Transverse colon (tissue), 4 donors: ENCODE measurements at places on chromosomes 7 and 10.

GRCh38 chr7:104801022-104801421 is 213.0 kb upstream of the KMT2E start:
- DNase-seq = no peak

DNA sequence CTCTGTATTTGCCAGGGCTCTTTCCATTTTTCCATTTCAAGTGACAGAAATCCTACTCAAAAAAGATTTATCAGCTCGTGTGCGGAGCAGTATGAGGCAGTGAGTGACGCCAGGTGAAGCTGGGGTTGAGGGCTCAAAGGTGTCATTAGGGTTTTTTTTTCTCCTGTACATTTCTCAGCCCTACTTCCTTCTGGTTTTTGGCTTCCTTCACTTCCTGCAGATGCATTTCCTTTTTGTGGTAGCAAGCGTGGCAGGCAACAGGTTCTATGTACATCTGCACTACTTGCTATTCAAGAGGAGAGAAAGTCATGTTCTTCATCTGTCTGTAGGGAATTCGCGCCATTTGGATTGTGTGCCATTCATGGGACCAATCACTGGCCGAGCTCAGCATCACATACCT is 52.8 kb upstream of the AOAH start:
- DNase-seq = peak; percentile 11

DNA sequence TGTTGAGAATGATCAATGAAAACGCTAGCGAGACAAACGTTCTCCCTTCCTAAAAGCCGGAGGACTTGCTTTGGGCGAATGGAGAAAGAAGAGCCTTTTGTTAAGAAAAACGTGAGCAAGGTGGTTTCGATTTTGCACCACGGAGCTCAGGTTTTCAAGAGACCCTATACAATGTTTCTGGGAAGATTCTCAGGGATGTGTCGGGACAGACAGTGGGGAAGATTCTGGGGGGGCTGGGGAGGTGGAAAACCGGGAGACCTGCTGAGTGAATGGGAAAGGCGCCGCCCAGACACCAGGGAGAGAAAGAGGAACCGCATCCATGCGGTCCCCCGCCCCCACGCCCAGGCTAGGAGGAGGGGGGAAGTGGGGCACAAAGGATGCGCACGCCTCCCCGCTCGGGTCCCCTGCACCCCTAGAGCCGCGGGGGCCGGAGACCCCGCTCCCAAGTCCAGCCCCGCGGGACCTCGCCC is 745 bp downstream of the YWHAG start:
- DNase-seq = peak; percentile 76

DNA sequence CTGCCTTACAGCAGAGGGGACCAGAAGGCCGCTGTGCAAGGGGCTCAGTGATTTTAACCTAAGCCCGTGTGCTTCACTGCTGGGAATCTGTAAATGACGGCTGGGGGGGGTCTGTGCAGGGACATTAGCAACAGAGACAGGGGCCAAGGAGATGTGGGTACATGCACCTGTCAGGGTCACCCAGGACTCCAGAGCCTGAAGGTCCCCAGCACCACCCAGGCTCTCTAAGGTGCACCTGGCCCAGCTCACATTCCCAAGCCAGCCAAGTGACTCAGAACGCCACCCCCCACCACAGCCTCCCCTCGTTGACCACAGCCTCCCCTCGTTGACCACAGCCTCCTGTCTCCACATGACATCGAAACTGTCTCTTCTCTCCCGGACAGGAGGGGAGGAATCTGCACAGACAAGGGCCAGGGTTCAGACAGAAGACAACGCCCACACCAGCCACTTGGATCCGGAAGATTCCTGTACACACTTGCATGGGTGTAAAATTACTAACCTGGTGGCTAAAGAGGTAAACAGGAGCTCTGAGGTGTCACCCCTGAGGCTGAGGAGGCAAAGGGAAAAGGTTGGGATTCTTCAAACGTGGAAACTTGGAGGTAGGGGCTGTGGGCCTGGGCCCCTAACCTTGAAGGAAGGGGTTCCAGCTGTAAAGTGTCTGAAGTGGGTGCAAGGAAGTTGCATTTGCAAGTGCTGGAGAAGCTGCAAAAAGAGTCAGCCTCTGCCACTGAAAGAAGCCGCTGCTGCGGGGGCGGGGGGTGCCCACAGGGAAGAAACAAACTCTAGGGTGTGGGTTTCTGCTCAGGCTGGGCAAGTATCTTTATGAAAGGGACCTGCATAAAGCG is 27.0 kb downstream of the CALML3 start:
- DNase-seq = peak; percentile 78

- DNase-seq = no peak
Observed at GRCh38 chr10:73590881-73591799, at the start of gene USP54. USP54 (minus strand) TSS chr10:73591342; CDS start chr10:73575658, 15,684 bp downstream.

- DNase-seq = no peak
Observed at GRCh38 chr10:93873420-93874115, 20.2 kb upstream of the SLC35G1 start.

DNA sequence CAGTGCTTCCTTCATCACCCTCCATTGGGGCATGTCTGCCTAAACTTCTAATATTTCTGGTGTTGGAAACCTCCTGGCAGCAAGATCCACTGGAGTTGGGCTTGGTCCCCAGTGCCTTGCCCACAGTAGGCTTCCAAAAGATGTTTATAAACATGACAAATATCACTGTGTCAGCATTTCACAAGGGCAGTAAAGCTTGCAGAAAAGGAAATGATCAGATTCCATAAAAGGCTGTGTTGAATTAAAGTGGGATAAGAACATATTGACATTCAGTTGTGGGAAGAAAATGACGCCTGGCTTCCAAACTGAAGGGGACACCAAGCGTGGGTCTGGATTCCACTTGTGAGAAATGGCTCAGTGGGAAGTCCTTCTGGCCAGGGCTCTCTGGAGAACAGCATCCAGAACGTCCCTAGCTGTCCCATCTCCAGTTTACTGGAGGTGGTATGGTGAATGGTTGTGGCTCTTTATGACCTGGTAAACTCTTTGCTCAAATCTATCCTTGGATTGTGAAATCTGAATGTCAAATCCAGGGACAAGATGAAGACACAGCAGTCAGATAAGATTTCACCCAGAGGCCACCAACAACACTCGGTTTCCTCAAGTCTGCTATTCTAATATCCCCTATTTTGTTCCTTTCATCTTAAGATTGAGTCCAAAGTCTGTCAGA is 287.2 kb downstream of the TNS3 start:
- DNase-seq = no peak

DNA sequence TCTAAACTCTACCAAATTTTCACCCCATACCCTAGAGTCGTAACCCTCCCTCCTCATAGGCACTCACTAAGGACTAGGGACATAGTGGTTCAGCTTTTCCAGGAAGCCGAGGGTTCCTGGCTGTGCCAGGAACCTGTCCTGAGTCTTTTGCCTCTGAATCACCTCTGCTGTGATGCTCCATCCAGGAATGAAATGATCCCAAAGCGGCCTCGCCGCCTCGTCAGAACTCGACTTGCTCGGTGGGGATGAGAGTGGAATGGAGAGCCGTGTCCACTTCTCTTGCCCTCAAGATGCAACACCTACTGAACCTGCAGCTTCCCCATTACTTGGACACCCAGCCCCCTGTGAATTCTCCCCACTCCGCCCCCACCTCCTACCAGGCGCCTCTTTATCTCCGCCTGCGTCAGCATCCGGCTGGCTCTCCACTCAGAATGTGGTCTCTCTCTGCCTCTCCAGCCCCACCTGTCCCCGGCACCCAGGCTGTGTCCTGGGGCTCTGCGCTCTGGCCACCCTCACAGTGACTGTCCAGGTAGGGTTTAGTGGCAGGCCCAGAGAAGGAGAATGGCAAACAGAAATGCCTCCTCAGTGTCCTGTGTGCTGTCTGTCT is 366.1 kb upstream of the ZNF32 start:
- DNase-seq = no peak

GRCh38 chr10:6920072-6921019 is 340.3 kb upstream of the PRKCQ start:
- DNase-seq = peak; percentile 77

DNA sequence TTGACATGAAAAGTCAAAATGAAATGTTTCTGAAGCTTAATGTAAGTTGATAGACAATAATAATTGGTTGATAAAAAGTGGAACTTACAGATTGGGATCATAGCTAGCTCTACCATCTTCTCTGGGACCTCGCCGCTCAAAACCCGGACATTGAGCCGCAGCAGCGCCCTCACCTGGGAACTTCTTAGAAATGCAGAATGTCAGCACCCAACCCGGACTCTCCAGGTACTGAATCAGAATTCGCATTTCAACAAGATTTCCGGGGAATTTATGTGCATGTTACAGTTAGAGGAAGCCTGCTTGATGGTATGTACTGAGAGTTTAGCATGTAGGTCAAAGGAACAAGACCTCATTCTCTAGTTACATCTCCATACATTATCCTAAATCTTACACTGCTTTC is 36.7 kb upstream of the ABLIM1 start:
- DNase-seq = peak; percentile 56

DNA sequence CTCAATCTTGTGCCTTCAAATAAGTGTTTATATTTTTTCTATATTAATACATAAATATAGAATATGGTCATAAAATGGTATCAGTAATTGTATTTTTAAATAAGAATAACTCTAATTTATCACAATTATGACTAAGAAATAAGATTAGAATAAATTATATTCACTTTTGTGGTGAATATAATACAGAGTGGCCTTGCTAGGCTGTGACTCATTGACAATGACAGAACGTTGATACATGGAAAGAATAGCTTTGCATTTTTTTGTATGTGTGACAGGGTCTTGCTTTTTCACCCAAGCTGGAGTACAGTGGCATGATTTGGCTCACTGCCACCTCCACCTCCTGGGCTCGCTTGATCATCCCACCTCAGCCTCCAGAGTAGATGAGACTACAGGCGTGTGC is 47.8 kb upstream of the PCLO start:
- no peak for DNase-seq

GRCh38 chr7:73715648-73716317 is 3.7 kb downstream of the STX1A start:
- DNase-seq = peak; percentile 28

DNA sequence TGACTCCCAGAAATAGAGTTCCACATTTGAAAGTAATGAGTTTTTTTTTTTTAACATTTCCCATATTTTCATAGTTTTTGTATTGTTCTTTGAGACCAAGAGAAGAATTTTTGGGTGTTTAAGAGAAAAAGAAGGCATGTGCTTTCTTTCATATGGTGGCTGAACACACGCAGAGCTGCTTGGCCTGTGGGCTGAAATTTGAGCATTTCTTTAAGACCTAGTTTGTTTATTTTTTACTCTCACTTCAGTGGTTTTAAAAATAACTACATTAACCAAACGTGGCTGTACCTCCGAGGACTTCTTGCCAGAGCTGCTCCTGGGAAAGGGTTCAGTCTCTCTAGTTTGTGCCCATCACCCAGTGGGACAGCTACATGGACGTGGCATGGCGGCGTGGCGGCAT is 58.3 kb downstream of the INPP5A start:
- no peak for DNase-seq

DNA sequence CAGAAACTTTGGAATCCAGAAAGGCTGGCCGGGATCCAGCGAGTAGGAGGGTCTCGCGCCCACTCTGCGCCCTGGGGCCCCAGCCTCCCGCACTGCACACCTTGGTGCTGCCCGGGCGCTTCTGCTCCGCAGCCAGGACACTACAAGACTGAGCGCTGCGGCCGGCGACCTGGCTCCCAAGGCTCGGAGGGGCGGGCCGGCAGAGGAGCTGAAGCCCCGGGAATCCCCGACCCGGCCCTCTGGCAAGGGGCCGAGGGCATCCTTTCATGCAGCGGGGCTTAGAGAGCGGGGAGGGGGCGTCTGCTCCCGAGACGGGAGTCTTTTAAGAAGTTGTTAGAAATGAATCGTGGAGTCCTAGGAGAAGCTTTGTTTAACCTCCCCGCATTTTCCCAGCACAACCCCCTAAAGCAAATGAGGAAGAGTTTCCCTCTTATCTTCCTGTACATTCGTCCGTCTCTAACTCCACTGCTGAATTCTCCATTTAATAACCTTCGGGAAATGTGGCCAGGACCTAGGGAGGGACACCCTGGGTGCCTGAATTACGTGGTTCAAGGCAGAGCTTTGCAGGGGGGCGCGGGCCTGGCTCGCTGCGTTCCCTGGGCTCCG is 1.1 kb downstream of the VWC2 start:
- no peak for DNase-seq

GRCh38 chr10:124351481-124352220 is 67.1 kb downstream of the OAT start:
- no peak for DNase-seq

DNA sequence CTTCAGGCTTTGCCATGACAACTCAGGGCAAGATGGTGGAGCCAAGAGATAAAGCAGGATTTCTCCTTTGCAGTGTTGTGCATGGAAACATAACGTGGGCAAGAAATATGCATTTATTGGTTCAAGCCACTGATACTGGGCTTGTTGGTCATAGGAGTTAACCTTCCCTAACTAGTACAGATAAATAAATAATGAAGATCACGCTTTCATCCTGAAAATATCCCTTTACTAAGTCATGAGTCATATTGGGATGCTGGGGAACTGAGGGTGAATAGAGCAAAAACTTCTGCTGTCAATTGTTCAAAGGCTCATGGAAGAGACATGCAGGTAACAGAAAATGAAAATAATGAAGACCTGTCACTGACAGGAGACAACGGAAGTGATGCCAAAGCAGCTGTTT is 55.5 kb downstream of the TES start:
- DNase-seq = no peak

- no peak for DNase-seq
Observed at GRCh38 chr7:3067606-3068380, 24.1 kb upstream of the CARD11 start.

- no peak for DNase-seq
Observed at GRCh38 chr7:17772581-17773288, 167.6 kb downstream of the SNX13 start.

GRCh38 chr7:142811154-142811737 is 40.5 kb downstream of the PRSS2 start:
- DNase-seq = no peak

GRCh38 chr10:58396057-58396456 is 10.8 kb downstream of the TFAM start:
- no peak for DNase-seq

DNA sequence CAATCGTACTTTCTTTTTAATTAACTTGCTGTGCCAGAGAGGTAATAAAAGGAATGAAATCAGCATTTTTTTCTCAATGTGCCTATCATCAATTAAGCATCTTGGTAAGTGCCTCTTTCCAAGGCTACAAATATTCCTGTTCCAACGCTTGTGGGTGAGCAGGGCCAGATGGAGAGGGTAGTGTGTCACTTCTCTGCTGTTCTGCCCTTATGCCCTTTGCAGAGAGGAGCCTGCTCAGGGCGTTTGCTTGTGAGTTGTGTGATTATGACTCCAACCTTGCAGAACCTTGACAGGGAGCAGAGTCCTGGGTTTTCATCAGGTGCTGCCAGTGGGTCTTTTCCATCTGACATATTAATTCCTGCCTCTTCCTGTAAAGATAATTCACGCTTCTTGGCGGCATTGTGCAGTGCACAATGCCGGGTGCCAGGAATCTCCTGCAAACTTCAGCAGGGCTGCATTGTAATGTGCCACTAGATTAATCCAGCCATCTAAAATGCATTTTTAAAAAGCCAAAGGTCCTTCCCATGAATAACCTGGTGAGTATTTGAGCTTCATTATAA is 234.4 kb downstream of the ARHGAP12 start:
- DNase-seq = no peak

- no peak for DNase-seq
Observed at GRCh38 chr7:130367836-130368746, 12.2 kb upstream of the CPA1 start.
